ENCODE measurements at places on chromosomes 12 and 14.

- no peak for DNase-seq
Observed at GRCh38 chr14:72332046-72332445, 399.8 kb downstream of the RGS6 start.

GRCh38 chr12:54010053-54010971 is 1.5 kb downstream of the HOXC8 start:
- DNase-seq, result no peak

GRCh38 chr12:19869413-19869812 is 430.1 kb downstream of the AEBP2 start:
- no peak for DNase-seq

DNA sequence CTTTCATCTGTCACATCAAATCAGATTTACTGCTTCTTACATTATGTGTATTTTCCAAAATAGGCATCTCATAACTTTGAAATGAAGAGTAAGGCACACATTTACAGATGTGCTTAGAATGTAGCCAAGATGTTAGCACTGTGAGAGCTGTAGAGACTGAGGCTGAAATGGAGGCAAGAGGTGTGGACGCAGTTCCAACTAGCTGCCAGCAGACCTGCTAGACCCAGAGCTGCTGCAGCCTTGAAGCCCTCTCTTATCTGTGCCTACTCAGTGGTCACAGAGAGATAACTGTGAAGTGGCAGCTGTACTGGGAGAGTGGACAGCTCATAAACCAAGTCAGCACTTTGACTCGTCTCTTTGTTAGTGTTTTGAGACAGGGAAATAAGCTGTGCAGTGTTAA is 470.9 kb downstream of the CCER1 start:
- no peak for DNase-seq

- DNase-seq, result no peak
Observed at GRCh38 chr14:70107309-70107708, 81.4 kb downstream of the SLC8A3 start.

DNA sequence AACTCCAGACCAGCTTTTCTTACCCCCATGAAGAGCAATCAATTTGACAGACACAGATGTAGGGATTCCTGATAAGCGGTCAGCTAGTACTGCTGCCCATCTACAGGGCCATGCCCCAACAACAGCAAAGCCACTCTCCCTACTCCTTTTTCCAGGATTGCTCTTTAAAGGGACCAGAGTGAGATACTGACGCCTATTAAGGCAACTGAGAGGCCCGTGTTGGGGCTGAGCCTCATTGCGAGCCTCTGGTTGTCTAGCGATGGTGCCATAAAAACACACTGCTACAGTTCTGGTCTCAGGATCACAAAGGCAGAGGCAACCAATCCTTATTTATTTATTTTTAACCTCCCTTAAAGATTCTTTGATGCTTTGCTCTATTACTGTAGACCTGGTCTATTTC is 31.1 kb downstream of the AK7 start:
- DNase-seq, result no peak

- no peak for DNase-seq
Observed at GRCh38 chr12:81337886-81338285, 260.0 kb downstream of the ACSS3 start.

Measured in PC-9 (cell line).